ENCODE measurements at places on chromosomes 3 and 15.

- peak; percentile 15 for DNase-seq
Observed at GRCh38 chr3:130699765-130700164, 46.9 kb downstream of the PIK3R4 start.

- DNase-seq: peak; percentile 65
Observed at GRCh38 chr15:66662522-66662921, 39.5 kb upstream of the SMAD6 start.

DNA sequence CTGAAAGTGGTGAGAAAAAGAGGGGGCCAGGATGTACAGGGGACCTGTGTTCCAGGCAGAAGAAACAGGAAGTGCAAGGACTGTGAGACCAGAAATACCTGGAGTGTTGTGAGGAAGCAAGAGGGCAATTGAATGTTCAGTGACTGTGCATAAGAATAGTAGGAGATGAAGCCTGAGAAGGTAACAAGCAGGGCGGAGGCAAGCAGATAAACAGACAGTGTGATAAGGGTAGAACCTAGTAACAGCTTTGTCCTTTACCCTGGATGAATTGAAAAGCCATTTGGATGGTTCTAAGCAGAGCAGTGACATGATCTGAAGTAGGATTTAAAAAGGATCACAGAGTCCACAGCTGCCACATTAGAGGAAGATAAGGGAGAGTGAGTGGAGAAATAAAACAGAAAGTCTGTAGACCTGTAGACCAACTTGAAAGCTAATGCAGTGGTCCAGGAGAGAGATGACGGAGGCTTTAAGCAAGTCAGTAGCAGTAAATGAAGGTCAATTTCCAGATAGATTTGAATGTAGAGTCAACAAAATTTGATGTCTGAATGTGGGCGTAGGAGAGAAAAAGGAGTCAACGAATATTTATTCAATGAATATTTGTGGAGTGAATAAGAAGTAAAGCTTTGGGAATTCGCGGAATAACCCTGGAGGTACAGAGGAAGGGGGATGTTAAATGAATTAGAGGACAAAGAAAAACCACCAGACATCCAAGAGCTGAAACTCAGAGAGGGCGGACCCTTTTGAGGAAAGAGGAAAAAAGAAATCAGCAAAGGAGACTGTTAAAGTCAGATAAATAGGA, 4.2 kb upstream of the PLOD2 start:
- peak; percentile 73 for DNase-seq

- DNase-seq: no peak
Observed at GRCh38 chr3:4821338-4821737, 157.9 kb upstream of the BHLHE40 start.

GRCh38 chr3:32903953-32904352, 47.5 kb upstream of the CCR4 start:
- DNase-seq: no peak

DNA sequence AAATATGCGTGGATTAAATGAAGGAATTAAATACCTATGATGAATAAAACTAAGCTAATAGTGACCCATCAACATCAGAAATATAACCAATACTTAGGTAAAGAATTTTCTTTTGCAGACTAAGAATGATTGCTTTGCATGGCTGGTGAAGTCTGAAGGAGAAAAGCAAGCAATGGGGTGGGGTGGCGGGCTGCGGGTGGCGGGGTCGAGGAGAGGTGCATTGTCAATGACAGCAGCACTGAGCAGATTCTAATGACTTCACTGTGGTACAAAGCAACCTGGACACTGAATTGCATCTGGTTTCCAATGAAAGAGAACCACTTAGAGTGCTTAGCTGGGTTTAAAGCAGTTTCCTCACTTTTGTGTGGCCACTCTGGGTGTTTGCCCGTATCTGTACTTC, 171.5 kb upstream of the IL12A start:
- no peak for DNase-seq

DNA sequence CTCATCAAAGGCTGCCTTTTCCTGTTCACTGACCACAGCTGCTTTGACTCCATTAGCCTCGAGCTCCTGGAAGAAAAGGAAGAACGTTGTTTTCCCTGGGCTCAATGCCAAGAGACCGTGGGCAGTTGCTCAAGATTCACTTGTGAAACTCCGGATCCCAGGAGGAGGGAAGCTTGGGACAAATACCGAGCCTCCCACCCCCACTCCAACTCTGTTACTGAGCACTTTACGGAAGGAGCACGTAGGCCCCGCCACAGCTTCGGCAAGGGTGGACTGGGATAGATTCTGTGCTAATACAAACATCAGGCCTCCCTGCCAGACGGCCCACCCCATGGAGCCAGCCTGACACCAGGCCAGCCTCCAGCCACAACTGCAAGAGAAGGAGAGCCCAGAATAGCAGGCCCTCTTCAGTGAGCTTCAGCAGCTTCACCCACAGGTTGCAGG, 10.8 kb upstream of the FANCD2 start:
- DNase-seq: peak; percentile 99

DNA sequence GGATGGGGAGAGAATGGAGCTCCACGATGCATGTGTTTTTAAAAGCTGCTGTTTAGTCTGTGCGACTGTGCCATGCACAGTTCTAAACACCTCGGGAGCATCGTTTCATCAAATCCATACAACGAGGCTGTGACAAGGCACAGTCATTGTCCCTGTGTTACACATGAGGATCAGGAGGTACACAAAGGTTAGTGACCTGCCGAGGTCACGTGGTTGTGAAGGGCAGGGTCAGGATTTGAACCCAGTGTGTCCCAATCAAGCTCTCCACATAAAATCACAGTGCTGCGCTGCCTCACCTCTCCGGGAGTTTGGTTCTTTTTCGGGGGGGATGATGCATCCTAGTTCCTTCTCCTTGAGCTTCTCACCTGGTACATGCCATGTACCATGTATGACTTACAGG, 18.7 kb upstream of the KIF23 start:
- DNase-seq: no peak

DNA sequence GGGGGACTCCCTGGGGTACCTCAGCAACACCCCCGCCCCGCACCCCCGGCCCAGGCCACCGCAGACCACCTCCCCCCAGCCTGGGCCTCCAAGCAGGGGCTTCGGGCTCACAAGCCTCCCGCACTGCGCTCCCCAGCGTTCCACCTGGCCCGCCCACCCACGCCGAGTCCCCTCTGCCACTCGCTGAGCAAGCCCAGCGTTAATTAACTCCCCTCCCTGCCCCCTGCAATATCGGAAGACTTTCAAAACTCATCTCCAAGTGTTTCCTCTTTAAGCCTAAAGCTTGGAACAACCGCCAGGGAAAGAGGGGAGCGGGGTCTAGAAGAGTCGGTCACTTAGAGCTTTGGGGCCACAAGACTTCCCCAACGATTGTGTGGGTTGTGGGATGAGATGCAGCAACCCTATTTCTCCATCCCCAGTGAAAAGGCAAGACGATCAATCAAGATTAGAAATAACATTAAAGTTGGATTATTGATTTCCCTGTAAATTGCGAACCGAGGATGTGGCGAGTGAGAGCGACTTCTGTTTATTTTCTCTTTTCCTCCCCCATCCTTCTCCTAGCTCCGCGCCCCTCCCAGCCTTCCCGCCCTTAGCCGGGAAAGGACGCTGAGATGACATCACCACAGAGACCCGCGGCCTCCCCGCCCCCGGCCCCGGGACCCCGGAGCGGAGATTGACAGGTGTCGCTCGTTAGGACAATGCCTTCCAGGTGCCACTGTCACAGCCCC, 30.2 kb downstream of the NR2F2 start:
- DNase-seq: no peak

- DNase-seq: no peak
Observed at GRCh38 chr3:133825969-133826727, 20.5 kb downstream of the SRPRB start.

DNA sequence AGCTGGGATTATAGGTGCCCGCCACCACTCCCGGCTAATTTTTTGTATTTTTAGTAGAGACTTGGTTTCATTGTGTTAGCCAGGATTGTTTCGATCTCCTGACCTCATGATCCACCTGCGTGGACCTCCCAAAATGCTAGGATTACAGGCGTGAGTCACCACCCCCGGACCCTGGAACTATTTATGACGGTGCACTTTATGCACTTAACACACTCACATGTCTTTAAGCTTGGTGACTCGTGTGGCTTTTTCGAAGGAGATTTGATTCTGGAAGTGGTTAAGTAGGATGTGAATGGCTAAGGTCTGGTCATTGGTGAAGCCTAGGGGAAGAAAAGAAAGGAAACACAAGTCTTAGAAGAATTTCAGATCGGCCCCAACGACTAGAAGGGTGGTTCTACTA, 20.3 kb downstream of the BBS4 start:
- DNase-seq: no peak

DNA sequence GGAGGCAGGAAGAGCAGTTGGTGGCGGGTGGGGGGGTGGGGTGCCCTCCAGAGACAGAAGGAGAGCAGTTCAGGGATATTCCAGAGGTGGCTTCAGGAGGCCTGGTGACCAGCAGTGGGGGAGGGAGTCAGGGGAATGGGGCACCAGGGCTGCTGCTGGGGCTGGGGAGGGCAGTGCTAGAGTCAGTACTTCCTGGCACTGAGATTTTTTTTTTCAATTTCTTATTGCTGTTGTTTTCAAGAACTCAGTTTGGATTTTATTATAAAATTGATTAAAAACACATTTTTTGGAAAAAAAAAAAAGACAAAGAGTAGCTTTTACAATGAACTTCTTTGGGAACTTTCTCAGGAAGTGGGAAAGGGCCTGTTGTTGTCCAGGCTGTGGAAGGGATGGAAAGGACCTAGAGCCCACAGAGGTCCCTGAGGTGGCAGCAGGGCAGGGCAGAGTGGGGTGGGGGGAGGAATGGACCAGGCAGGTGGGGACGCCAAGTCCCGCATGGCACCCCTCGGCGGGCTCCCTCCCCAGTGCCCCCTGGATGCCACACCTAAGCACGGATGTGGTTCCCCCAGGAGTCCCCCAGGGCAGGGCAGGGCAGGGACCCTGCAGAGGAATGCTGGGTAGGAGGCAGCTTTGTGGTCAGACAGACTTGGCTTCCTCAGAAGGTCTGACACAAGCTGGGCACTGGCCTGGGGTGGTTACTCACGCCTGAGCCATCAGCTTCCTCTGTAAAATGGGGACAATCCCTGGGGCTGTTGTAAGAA, 8.5 kb upstream of the ANPEP start:
- peak; percentile 73 for DNase-seq

- DNase-seq: no peak
Observed at GRCh38 chr3:177182352-177182751, 14.9 kb downstream of the TBL1XR1 start.

GRCh38 chr3:118675305-118675704, 359.3 kb downstream of the IGSF11 start:
- no peak for DNase-seq

DNA sequence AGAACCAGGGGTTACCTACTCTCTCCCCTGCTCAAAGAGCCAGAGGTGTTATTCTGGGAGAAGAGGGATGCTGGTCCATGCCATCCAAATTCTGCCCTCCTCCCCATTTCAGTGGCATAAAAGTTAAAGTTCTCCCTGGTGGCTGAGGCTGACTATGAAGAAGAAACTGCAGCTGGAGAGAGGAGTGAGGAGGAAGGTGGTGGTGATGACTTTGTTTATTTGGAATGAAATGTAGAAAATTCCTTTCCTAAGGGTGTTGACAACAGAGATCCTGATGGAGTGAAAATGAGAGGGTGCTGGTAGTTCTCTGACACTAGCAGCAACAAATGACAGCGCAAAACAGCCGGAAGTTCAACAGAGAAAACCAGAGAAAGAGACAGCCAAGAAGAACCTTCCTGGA, 100.4 kb downstream of the PCCB start:
- DNase-seq: peak; percentile 42

- DNase-seq: no peak
Observed at GRCh38 chr3:190680691-190681090, 166.8 kb downstream of the IL1RAP start.

DNA sequence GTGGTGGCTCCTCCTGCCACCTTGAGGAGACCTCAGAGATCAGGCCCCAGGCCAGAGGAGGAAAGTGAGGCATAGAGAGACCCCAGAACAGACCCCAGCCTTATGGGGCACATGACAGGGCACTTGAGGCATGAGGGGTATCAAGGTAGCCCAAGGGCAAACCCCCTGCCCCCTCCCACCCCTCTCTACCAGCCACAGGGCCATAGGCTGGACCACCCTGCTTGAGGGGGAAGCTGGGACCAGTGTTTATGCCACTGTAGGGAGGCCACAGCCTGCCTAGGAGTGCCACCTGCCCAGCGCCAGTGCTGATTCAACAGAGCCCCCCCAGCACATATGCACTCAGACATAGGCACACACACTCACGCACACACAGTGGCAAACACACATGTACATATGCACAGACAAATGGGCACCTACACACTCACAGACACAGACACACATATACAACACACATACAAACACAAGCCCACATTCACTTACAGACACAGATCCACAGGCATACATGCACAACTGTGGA, 10.3 kb downstream of the MYL3 start:
- no peak for DNase-seq

- no peak for DNase-seq
Observed at GRCh38 chr3:100781301-100781700, 72.0 kb downstream of the TFG start.

- peak; percentile 19 for DNase-seq
Observed at GRCh38 chr15:69508659-69509058, 56.0 kb downstream of the RPLP1 start.

DNA sequence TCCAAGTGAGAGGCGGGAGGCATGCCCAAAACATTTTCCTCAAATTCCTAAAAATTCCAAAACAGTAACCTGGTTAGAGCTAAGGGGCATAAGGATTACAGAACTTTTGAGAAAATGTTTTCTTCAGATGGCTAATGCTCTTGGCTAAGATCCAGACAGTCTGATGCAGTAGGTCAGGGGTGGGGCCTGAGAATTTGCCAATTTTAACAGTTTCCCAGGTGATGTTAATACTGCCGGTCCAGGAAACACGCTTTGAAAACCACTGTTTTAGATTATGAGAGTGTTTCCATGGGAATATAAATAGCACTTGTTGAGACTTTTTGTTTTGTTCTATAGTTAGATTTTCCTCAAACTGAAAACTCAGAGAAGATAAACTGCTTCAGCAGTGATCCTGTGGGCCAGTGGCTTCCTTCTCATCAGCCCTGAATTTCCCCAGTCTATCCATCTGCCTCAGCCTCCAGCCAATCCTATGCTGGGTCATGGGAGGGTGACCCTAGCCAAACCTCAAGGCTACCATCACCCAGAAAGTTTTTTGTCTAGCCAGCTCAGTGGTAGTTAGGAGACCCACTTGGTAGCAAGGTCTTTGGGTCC, 71.6 kb upstream of the ACP3 start:
- DNase-seq: peak; percentile 38

GRCh38 chr3:48305396-48305795, 28.1 kb downstream of the SPINK8 start:
- no peak for DNase-seq

Data from fibroblast of the aortic adventitia (primary cell).